ENCODE measurements at places on chromosomes 1 and 21.

GRCh38 chr1:228391411-228392020, 15.1 kb downstream of the TRIM11 start:
- DNase-seq: no peak

DNA sequence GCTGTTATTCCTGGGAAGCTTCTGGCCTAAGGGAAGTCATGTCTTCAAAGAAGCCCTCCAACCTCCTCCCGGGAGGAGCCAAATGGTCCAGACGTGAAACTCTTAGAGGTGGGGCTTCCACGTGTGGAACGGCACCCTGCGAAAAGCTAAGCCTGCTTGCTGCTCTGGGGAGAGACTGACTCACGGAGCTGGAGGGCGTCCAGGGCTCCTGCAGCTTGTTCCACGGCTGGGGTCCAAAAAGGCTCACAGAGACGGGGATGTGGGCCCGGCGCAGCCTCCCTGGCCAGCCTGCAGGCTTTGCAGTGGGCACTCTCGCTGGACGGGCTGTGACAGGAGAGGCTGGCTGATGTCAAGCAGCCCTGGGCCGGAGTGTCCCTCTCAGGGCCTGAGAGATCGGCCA, 105.1 kb downstream of the COLGALT2 start:
- DNase-seq: no peak

DNA sequence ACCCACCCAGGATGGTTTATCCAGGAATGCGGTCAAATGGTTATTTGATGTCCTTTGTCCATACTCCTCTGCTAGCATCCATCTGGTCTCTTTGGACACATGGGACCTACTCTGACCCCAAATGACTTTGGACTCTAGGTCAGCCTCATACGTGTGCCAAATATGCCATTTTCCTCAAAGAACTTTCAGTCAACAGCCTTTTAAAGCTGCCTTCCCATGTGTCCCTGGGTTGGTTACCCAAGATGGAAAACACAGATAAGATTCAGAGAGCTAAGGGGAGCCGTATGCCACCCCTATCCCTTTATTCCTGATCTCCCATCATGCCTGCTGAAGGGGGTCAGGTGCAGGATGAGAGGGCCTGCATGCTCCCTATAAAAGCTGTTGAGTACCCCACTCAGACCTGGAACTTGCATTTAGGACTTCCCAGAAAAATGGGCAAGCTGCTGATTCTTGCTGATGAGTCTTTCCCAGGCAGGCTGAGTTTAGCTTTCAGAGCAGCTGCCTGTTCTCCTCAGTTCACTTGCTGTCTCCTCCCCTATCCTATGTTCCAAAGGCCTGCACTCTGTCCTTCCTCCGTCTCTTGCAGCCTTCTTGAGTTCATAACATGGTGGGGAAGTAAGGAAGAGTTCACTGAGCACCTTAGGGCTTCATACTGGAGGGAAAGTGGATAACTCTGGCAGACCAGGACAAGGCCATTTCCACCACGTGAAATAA, 19.8 kb downstream of the CHI3L2 start:
- no peak for DNase-seq

GRCh38 chr1:70779571-70779970, 268.0 kb downstream of the PTGER3 start:
- DNase-seq: no peak

GRCh38 chr1:48817505-48818114, 40.9 kb upstream of the BEND5 start:
- peak; percentile 45 for DNase-seq

- DNase-seq: no peak
Observed at GRCh38 chr1:60904099-60904851, 178.1 kb upstream of the NFIA start.

DNA sequence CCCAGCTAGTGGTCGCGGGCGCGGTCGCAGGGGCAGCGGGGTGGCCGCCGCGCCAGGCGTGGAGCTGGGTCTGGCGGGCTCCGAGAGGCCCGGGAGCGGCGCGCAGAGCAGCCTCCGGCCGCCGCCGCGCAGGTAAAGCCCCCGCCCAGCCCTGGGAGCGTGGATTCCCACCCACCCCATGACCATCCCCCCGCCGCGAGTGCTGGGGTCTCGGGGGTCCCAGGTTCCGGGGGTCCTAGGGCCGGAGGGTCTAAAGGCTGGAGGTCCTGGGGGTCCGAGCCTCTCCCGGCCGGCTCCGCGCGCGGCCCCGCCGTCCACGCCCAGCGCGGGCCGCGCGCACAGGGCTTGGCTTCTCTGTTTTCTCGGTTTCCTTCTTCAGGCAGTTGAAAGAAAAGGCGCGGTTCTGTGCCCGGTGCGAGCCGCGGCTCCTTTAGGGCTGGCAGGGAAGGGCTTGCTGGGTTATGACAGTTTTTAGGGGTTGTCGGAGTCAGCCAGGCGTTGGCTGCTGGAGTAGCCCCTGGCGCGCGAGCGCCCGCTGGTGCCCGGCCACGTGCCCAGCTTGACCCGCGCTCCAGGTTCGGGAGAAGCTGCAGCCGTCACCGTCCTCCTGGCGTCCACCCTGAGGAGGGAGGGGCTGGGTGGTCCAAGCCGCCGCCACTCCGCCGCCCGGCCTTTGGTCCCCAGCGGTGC, 359 bp downstream of the LRRC3 start:
- DNase-seq: peak; percentile 53

- DNase-seq: peak; percentile 86
Observed at GRCh38 chr1:167714098-167714438, 7.7 kb upstream of the MPZL1 start.

- no peak for DNase-seq
Observed at GRCh38 chr1:225253173-225253572, 174.7 kb downstream of the LBR start.

- no peak for DNase-seq
Observed at GRCh38 chr21:46357684-46358425, 33.9 kb downstream of the PCNT start.

GRCh38 chr1:32714277-32714676, 11.7 kb upstream of the SYNC start:
- DNase-seq: no peak

DNA sequence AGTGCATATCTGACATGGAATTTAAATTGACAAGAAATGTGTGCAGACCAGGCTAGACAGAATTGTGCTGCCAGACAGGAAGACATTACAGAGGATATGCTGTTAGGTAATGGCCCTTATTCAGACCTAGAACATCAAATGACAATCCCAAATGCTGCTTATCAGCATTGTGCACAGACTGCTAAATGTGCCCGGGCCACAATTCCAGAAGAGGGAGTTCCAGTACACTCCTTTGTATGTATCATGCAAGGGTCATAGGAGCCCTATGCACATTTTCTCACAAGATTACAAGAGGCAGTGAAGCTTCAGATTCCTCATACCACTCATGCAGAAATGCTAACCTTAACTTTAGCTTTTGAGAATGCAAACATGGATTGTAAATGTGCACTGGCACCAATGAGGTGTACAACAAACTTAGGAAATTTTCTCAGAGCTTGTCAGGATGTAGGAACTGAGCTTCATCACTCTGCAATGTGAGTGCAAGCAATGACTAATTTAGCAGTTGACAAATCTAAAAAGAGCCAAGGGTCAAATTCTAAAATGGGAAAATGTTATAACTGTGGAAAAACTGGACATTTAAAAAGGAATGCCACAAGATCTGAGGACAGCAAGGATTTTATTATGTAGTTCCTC, 273.5 kb downstream of the COL11A1 start:
- no peak for DNase-seq

- no peak for DNase-seq
Observed at GRCh38 chr1:76668046-76668445, 199.2 kb upstream of the ST6GALNAC5 start.

Data from activated CD4-positive, alpha-beta T cell treated with anti-CD3 and anti-CD28 coated beads for 48 hours (primary cell).